ENCODE measurements at places on chromosomes 2 and 18. TPM values are rescaled to one million over a fixed set of nuclear protein-coding genes. Genes with fewer than 3 reads are reported as not detected.
A peak's percentile ranks its signal among the peaks of the same experiment; 100 is the strongest.

DNA sequence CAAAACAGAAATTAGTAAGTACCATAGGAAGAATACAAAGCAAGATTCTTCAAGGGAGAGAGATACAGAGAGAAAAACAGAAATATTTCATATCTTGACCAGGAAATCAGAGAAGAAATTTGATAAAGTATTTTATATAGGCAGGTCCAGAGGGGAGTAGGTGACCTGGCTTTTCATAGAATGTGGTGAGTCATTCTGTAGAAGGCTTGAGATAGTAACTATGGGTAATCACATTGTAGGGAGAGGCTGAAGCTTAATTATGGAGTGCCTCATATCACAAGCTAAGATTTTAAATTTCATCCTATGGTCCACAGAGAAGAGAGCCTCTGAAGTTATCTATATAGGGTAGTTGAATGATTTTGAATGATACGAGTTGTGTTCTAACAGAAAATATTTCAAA is 195.0 kb upstream of the CYRIA start:
- H3K36me3 ChIP-seq = no peaks in the 10 kb centered on the region
- no peaks in the 10 kb centered on the region for H3K27me3 ChIP-seq
- no peaks in the 10 kb centered on the region for H3K4me1 ChIP-seq
- H3K4me3 ChIP-seq = no peak overlapping the region

DNA sequence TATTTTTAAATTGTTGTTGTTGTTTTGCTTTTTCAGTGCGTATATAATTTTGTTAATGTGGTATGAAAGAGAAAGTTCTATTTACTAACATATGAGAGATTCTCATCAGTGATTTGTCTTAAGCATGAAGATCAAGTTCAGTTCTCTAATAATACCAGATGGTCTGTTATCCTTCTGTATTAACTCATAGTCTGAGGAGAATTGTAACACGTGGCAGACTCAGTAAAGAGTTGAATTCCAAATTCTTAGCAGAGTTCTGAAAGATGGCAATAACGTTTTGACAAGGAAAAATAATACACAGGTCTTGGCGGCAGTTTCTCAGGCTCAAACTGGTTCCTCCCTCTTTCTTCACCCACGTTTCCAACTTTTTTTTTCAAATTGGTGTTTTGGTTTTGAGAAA is 17.2 kb upstream of the COL3A1 start:
- no peaks in the 10 kb centered on the region for H3K4me1 ChIP-seq
- DNase-seq = no peak
- no peaks in the 10 kb centered on the region for H3K36me3 ChIP-seq
- H3K27ac ChIP-seq = no peak overlapping the region
- no peak overlapping the region for H3K4me3 ChIP-seq

The HMSD gene
- not detected for total RNA-seq

- no peaks in the 10 kb centered on the region for H3K36me3 ChIP-seq
- no peaks in the 10 kb centered on the region for H3K4me1 ChIP-seq
- no peaks in the 10 kb centered on the region for H3K27me3 ChIP-seq
- no peak overlapping the region for H3K4me3 ChIP-seq
- DNase-seq = no peak
- no peak overlapping the region for H3K27ac ChIP-seq
These were observed 4.5 kb downstream of the DYTN start for GRCh38 chr2:206713746-206714145.

DNA sequence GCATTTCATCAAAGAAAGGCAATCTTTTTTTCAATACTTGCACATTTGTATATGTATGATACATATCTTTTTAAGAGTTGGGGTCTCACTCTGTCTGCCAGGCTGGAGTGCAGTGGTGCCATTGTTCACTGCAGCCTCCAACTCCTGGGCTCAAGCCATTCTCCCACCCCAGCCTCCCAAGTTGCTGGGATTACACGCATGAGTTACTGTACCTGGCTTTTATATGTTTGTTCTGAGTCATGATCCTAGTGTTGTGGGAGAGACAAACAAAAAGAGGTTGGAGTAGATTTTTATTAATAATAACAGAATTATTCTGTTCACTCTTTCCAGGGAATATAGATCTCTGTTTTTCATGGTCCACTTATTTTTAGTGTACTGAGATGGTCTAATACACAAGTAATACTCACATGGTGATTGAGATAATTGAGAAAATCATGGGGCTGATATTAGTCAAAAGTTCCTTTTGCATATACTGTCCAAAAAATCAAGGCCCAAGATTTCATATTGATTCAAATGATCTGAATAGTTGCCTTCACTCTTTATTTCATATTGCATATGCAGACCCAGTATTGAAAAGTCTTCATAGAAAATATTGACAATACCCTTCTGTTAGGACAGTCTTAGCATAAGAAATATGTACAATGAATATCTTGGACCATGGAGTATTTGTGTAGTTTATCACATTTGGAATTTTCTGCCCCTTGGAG is 138.3 kb downstream of the FMNL2 start:
- H3K4me1 ChIP-seq = no peaks in the 10 kb centered on the region

The PTH2R gene
- total RNA-seq = not detected

DNA sequence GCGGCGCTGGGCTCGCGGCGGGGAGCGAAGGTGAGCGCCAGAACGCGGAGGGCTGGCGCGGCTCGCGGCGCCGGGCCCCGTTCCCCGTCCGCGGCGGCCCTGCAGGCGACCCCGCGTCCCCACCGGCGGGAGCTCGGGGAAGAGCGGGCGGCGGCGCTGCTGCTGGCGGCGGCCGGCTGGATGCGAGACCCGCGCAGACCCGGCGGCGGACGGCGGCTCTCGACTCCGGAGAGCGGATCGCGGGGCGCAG is 213 bp downstream of the DOK6 start:
- no peak for DNase-seq
- H3K4me3 ChIP-seq = peak overlapping the region; percentile 53
- no peaks in the 10 kb centered on the region for H3K4me1 ChIP-seq
- no peaks in the 10 kb centered on the region for H3K27me3 ChIP-seq

DNA sequence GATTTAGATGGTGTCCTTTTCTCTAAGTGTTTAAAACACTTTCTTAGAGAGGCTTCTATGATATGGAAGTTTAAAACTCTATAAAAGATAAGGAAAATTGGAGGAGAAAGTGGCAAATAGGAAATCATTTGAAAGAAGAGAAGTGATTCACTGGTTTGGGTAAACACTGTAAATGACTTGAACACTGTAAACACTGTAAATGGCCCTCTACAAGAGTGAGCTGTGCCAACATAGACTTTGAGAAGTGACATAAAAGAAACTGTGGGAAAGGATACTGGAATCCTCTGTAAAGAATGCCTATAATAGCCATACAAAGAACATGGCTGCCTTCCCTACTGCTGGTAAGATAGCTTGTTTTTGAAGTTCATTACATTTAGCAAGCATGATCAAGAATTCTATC is 210.9 kb upstream of the SIX3 start:
- no peaks in the 10 kb centered on the region for H3K36me3 ChIP-seq
- H3K4me1 ChIP-seq = no peaks in the 10 kb centered on the region
- H3K4me3 ChIP-seq = no peak overlapping the region
- no peak overlapping the region for H3K27ac ChIP-seq
- DNase-seq = no peak

- no peaks in the 10 kb centered on the region for H3K27me3 ChIP-seq
- no peak for DNase-seq
- no peaks in the 10 kb centered on the region for H3K4me1 ChIP-seq
- no peaks in the 10 kb centered on the region for H3K36me3 ChIP-seq
- no peak overlapping the region for H3K27ac ChIP-seq
- no peak overlapping the region for H3K4me3 ChIP-seq
These were observed 44.8 kb upstream of the OTOF start for GRCh38 chr2:26522751-26523171.

DNA sequence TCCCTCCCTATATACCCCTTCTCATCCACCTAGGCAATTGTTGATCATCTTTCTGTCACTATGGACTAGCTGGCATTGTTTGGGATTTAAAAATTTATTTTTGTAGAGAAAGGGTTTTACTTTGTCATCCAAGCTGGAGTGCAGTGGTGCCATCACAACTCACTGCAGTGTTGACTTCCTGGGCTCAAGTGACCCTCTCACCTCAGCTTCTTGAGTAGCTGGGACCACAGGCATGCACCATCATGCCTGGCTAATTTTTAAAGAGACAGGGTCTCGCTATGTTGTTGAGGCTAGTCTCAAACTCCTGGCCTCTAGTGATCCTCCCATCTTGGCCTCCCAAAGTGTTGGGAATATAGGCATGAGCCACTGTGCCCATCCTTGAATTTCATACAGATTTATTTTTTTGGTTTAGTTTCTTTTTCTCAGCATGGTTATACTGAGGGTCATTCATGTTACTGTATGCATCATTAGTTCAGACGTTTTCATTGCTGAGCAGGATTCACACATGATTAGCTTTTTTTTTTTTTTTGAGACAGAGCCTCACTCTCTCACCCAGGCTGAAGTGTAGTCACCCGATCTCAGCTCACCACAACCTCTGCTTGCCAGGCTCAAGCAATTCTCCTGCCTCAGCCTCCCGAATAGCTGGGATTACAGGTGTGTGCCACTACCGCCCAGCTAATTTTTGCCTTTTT is 8.6 kb upstream of the PCARE start:
- no peak overlapping the region for H3K4me3 ChIP-seq
- no peak overlapping the region for H3K27ac ChIP-seq
- H3K36me3 ChIP-seq = no peaks in the 10 kb centered on the region
- H3K27me3 ChIP-seq = no peaks in the 10 kb centered on the region
- no peak for DNase-seq

GRCh38 chr2:195364015-195364965 is 292.7 kb upstream of the SLC39A10 start:
- no peak overlapping the region for H3K27ac ChIP-seq
- DNase-seq = no peak
- H3K27me3 ChIP-seq = no peaks in the 10 kb centered on the region
- H3K4me1 ChIP-seq = no peaks in the 10 kb centered on the region

- H3K27me3 ChIP-seq = no peaks in the 10 kb centered on the region
- peaks cover 10% of the 10 kb centered on the region for H3K4me1 ChIP-seq
- DNase-seq = peak; percentile 67
- peak within 1 kb of the TSS; percentile 76 for H3K27ac ChIP-seq
- no peaks in the 10 kb centered on the region for H3K36me3 ChIP-seq
- H3K4me3 ChIP-seq = peak within 1 kb of the TSS; percentile 66
These were observed at the start of gene CHN1 for GRCh38 chr2:175004980-175005732. TSS of gene CHN1 (minus strand) at chr2:175005381. CDS start at chr2:175004912, 469 bp downstream.

GRCh38 chr18:10140461-10141282 is 226.9 kb downstream of the VAPA start:
- DNase-seq = no peak
- H3K27ac ChIP-seq = peak overlapping the region; percentile 39
- no peaks in the 10 kb centered on the region for H3K4me1 ChIP-seq
- no peak overlapping the region for H3K4me3 ChIP-seq
- H3K36me3 ChIP-seq = no peaks in the 10 kb centered on the region

The HOXD3 gene
- total RNA-seq = 8.7 TPM

The MDH1B gene
- total RNA-seq = 23.9 TPM

The CFAP221 gene
- total RNA-seq = 3.5 TPM

DNA sequence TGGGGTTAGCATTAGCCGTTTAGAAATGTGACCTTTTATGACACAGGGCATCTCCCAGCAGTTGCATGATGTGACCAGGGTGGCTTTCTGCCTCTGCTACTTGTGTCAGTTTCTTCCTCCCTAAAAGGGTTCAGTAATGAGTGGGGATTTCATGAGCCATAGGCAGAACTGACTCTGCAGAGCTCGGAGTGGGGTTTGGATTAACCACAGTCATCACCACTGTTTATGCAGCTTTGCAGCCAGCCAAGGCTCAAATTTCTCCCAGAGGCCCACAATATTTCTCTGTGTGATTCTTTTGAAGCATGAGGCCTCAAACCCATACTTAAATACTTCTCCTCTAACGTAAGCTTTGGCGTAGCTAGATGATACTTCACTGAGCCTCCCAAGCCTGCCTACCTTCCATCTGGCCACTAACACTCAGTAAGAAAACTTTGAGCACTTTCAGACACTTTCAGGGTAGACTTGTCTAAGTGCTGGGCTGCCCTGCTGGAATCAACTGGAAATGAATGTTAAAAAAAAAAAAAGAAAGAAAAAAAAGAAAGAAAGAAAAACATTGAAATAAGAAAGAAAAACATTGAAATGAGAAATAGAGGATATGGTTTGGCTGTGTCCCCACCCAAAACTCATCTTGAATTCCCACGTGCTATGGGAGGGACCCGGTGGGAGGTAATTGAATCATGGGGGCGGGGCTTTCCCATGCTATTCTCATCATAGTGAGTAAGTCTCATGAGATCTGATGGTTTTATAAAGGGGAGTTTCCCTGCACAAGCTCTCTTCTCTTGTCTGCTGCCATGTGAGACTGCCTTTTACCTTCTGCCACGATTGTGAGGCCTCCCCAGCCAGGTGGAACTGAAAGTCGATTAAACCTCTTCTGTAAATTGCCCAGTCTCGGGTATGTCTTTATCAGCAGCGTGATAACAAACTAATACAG is 11.5 kb upstream of the LAPTM4A start:
- no peak for DNase-seq
- no peaks in the 10 kb centered on the region for H3K27me3 ChIP-seq
- H3K4me1 ChIP-seq = no peaks in the 10 kb centered on the region
- H3K27ac ChIP-seq = peak overlapping the region; percentile 23

- no peaks in the 10 kb centered on the region for H3K4me1 ChIP-seq
- H3K36me3 ChIP-seq = no peaks in the 10 kb centered on the region
- no peaks in the 10 kb centered on the region for H3K27me3 ChIP-seq
- no peak for DNase-seq
- H3K27ac ChIP-seq = no peak overlapping the region
These were observed 1506.8 kb upstream of the TMEFF2 start for GRCh38 chr2:193701484-193701883.

DNA sequence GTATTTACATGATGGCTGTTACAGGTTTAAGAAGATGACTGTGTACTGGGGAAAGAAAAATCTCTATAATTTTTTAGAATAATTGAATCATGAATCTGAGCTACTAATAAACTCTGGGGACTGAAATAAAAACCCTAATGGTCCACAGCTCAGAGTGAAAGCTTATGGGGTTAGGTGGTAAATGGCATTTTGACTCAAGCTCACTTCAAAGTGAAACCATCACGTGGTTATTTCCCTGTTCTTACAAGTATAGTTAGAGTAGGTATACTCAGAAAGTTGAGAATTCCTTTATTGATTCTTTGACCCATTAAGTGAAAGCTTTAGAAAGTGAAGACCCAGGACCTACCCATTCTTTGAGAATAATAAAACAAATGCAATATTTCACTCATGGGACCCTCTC is 626.2 kb upstream of the SETBP1 start:
- DNase-seq = no peak
- H3K4me3 ChIP-seq = no peak overlapping the region
- no peaks in the 10 kb centered on the region for H3K27me3 ChIP-seq

DNA sequence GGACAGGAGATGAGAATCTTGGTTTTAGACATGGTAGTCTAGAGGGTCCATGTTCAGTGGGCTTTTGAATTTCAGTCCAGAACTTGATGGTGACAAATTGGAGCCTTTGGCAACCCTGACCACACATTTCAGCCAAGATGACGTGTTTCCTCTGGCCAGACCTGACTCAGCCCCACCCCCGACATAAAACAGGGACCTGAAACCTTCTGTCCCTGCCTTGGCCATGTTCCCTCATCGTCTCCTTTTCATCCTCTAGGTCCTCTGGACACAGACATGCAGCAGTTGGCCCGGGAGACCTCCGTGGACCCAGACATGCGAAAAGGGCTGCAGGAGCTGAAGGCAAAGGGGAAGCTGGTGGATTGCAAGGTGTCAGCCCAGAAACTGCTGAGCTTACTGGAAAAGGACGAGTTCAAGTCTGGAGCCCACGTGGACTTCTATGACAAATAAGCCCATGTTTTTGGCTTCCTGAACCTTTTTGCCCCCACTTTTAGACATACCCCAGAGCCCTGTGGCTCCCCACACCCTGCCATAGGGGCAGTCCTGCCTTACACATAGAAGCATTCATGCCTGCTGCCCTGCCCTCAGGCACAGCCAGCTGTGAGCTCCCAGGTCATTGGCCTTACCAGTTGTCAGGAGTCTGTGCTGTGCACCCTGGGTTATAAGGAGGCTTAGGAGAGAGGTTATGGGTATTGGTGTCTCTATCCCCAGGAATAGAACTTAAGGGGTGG is 4.0 kb downstream of the SPR start:
- H3K4me3 ChIP-seq = no peak overlapping the region
- H3K4me1 ChIP-seq = peaks cover 45% of the 10 kb centered on the region
- DNase-seq = no peak
- H3K36me3 ChIP-seq = peaks cover 10% of the 10 kb centered on the region

Data from Peyer's patch (tissue), 4 donors.